ENCODE measurements at places on chromosomes 6 and 20.

DNA sequence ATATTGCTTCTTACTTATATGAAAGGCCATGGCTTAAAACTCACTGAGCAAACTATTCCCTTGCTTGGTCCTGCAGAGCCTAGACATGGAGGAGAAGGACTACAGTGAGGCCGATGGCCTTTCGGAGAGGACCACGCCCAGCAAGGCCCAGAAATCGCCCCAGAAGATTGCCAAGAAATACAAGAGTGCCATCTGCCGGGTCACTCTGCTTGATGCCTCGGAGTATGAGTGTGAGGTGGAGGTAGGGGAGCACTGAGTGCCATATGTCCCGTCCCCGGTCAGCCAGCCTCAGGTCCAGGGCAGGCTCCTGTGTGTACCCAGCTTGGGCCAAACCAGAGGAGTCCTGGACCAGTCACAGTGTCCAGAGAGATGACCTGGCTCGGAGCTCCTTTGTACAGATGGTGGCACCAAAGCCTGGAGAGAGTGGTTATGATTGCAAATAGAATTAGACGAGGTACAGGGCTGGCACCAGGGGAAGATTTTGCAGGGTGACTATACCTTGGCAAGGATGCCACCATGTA is 21.0 kb downstream of the EPB41L1 start:
- no peak for DNase-seq

DNA sequence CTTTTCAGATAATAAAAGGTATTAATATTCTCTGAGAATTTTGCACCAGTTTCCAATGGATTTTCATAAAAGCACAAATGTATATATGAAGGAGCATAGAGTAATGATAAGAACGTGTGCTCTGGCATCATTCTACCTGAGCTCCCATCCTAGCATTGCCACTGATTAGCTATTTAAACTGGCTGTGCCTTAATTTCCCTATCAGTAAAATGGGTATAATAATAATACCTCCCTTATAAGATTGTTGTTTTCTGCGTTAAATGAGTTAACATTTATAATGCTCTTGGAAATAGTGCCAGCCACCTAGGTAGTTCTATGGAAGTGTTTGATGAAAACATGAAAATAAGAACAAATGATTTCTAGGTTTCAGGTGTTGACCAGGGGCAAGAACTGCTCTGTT is 11.2 kb downstream of the ZKSCAN3 start:
- no peak for DNase-seq

- no peak for DNase-seq
Observed at GRCh38 chr6:145020543-145020942, 714.8 kb downstream of the EPM2A start.

DNA sequence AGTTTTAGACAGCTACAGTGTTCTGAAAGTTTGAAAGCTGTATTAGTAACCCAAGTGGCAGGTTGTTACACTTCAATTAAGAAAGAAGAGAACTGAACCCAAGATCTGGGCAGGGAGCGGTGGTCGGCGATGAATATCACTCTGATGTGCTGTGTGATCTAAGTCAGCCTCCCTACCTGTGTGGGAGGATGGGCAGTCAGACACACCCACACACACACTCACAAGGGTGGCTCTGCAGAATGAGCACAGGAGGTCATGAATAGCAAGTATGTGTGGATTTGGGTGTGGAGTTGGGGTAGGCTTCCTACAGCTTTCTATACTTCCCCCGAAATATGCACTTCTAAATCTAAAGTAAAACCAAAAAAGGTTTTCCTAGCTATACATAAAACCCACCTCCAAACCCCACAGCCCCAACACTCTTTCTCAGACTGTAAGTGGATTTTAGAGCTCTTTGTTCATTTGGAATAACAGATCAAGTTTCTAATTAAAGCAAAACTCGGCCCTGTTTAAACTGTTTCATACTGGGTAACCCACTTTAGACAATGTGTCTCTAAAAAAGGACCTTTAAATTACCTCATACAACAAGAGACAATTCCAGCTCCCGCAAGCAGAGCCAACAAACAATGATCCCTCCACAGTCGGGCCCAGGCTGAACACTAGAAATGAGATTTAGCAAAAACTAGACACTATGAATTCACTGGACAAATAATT is 19.4 kb downstream of the TNFRSF21 start:
- no peak for DNase-seq

DNA sequence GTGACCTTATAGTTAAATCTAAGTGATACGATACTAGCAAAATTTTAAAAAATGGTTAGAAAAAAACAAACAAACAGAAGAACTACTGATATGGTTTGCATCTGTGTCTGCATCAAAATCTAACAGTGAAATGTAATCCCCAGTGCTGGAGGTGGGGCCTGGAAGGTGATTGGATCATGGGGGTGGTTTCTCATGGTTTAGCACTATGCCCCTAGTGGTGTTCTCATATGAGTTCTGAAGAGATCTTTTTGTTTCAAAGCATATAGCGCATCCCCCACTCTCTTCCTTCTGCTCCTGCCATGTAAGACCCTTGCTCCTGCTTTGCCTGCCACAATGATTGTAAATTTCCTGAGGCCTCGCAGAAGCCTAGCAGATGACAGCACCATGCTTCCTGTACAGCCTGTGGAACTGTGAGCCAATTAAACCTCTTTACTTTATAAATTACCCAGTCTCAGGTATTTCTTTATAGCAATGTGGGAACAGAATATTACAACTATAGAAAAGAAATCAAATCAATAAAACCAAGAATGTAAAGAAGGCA is 5.4 kb downstream of the FBXL4 start:
- DNase-seq = no peak

DNA sequence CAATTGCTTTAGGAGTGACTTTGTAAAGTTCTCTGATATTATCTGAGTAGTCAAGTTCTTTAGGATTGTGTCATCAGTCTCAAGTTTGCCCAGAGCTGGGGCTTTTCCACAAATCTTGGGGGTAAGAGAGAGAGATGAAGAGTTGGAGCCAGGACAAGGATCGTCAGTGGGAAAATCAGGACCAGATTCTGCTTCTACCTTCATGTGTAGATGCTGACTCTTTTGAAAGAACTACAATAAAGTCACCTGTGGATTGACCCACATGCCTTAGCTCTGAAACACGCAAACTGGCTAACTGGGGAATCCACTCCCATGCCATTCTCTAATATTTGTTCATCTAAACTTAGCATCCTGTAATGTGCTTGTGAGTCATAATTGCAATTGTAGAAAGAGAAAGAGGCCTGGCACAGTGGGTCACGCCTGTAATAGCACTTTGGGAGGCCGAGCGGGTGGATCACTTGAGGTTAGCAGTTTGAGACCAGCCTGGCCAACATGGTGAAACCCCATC is 15.6 kb upstream of the BICRAL start:
- no peak for DNase-seq

DNA sequence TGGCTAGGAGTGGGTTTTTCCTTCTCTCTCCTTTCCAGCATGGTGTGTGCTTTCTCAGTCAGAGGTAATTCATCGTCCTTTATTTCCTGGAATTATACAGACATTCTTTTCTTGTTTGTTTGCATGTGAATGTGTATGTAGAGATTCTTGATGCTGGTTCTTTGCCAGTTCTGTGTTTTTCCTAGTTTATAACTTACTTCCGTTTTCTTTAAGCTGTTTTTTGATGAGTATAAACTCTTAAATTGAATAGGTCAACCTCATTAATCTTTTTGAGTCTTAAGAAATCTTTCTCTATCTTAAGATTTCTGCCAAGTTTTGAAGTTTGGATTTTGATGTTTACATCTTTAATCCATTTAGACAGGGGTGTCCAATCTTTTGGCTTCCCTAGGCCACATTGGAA is 38.7 kb downstream of the IGF2R start:
- DNase-seq = no peak

GRCh38 chr20:41318271-41318649 is 729 bp upstream of the ZHX3 start:
- DNase-seq = no peak

DNA sequence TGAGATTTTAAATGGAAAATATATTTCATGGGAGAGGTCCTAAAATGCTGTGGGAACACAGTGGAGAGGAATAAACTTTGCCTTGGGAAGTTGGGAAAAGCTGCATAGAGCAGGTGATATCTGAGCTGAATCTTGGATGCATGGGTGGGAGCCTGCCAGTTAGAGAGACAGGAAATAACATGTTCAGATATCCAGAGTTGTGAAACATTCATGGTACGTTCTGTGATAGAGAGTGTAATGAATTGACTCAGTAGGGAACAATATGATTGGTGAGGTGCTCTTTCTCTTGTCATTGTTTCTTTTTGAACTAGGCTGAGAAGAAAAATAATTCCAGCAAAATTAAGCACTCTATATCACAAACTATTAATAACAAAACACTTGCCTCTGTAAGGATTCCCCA is 72.8 kb downstream of the RPS12 start:
- no peak for DNase-seq

DNA sequence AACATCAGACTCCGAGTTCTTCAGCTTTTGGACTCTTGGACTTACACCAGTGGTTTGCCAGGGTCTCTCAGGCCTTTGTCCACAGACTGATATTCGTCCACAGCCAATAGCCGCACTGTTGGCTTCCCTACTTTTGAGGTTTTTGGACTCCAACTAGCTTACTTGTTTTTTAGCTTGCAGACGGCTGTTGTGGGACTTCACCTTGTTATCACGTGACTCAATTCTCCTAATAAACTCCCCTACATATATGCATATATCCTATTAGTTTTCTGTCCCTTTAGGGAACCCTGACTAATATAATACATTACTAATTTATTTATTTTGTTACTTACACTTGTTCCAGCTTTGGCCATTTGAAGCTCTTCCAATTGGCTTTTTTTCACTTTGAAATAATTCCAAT is 311.3 kb downstream of the BMP2 start:
- DNase-seq = no peak

- DNase-seq = no peak
Observed at GRCh38 chr6:160010067-160010466, 41.2 kb downstream of the IGF2R start.

GRCh38 chr6:88975369-88975768 is 12.0 kb upstream of the RNGTT start:
- DNase-seq = no peak

All from activated gamma-delta T cell treated with Interleukin-2 at 50 U/mL for 16 hours (primary cell).